ENCODE measurements at places on chromosomes 3 and 15. TPM values are rescaled to one million over a fixed set of nuclear protein-coding genes. Genes with fewer than 3 reads are reported as not detected.

FMN1 gene
- total RNA-seq, result 37.1 TPM

CSPG4 gene
- total RNA-seq, result 105 TPM

CYP1A1 gene
- total RNA-seq, result 65.0 TPM

RETNLB gene
- total RNA-seq, result not detected

SERF2 gene
- total RNA-seq, result 932 TPM

WDR93 gene
- 0.32 TPM for total RNA-seq

EID1 gene
- 84.5 TPM for total RNA-seq

FAM227B gene
- 0.71 TPM for total RNA-seq

POLQ gene
- total RNA-seq, result 0.51 TPM

EIF4G1 gene
- total RNA-seq, result 361 TPM

PLSCR5 gene
- total RNA-seq, result not detected

GPR62 gene
- not detected for total RNA-seq

DNA sequence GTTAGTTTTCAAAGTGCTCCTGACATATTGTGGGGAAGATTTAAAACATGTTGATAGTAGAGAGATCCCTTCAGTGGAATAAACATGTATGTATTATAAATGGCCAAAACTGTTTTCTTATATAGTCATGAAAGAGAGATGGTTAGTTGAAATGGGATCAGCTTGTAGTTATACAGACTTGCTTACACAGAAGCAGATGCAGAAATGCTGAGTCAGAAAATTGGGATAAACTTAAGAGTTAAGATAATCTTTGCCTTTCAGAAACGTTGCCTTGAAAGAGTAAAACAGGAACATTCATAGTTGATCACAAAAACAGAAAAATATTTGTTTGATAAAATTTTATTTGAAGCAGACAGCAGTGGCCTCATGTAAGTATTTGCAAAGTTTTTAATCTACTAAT is 433.2 kb upstream of the BCHE start:
- no peak for DNase-seq

GRCh38 chr15:56963126-56963525 is 44.7 kb downstream of the TCF12 start:
- no peak for DNase-seq

- DNase-seq, result no peak
Measured at GRCh38 chr3:127173516-127174166, 19.3 kb upstream of the PRR23E start.

DNA sequence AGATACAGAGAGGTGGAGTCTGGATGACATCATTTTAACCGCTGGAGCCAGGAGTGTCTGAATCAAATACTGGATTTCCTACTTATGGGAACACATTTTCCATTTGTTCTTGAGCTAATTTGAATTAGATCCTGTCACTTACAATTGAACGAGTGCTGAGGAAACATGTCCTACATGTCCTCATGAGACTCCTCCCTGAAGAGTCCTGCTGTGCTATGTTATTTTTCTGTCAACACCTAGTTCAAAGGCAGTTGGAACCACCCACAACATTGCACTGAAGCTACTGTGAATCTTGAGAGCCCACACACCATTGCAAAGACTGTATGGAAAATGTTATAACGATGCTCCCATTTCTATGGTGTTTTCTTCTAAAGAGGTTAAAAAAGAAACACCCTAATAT is 123.5 kb upstream of the CRBN start:
- DNase-seq, result no peak

GRCh38 chr3:171363202-171363601 is 97.0 kb downstream of the TNIK start:
- DNase-seq, result no peak

DNA sequence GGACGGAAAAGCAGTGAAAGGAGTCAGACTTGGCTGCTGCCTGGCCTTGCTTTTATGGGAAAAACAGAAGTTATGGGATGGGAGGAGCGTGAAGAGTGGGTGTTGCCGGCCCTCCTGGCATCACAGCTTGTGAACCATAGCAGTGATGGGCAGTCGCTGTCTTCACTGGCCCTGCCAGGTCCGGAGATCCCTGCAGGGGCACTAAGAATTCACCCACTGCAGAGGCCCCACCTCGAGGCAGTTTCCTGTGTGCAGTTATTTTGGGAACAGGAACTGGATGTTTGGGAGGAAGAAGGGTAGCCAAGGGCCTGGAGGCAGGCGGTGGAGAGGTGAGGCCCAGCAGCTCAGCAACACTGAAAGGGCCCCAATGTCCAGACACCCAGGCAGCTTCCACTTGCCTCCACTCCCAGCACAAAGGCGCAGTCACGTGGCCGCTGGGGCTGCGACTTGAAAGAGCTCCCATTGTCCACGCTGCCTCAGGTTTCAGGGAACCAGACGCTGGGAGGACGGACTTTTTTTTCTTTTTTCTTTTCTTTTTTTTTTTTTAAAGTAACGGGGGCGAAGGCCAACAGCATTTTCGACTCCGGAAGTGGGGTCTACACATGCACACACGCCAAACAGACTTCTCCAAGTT is 255.6 kb downstream of the ZNF621 start:
- DNase-seq, result no peak

- no peak for DNase-seq
Measured at GRCh38 chr3:105653868-105654267, 214.9 kb downstream of the CBLB start.

DNA sequence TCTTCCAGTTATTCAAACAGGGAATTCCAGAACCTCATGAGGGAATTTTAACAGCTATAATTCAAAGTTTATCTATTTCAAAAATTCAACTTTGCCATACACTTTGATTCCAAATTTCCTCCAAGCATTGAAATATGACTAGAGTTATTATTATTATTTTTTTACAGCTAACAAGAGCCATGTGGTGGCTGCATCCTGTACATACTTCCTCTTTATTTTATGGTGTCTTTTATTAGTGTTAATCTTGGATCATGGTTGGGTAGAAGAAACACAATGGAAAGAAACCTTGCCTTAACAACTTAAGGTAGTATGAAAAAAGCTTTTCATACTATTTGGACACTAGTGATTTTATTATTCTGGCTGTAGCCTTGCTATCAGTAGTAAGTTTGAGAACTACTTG is 52.7 kb downstream of the TFG start:
- no peak for DNase-seq

GRCh38 chr15:38504680-38505467 is 50.9 kb downstream of the FAM98B start:
- DNase-seq, result no peak

- no peak for DNase-seq
Measured at GRCh38 chr3:109569135-109569846, 231.9 kb upstream of the DPPA4 start.

DNA sequence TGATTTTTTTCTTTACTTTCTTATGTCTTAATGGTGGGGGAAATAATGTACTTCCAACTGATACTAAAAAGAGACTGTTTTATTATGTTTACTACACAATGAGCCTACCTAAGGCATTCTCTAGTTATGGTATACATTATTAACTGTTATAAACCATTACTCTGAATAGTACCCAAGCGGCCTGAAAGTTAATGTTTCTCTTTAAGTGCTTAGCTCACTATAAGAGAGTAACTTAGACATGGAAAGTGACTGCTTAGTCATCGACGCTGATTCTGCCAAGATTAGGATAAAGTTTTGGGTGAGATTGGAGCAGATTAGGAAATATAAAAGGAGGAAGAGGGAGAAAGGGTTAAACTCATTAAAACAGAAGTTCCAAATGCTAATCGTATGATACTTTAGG is 365.0 kb downstream of the NLGN1 start:
- DNase-seq, result no peak

- DNase-seq, result no peak
Measured at GRCh38 chr15:52217186-52217585, 26.0 kb upstream of the GNB5 start.

DNA sequence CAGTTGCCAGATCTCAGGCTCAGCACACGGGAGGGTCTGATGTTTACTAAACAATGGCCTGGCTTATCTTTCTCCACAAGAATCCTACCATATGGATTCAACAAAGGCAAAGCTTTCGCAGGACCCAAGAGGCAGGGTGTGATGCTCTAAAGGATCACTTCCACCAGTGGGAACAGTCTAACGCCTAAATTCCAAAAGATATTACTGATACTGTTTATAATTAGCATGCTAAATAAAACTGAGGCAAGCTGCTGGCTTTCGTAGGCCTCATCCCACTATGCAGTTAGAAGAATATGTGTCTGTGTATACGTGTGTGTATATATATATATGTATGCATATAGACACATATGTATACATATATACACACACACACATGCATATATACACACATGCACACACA is 22.3 kb downstream of the RORA start:
- no peak for DNase-seq

- no peak for DNase-seq
Measured at GRCh38 chr15:39191871-39192291, 389.0 kb upstream of the THBS1 start.

DNA sequence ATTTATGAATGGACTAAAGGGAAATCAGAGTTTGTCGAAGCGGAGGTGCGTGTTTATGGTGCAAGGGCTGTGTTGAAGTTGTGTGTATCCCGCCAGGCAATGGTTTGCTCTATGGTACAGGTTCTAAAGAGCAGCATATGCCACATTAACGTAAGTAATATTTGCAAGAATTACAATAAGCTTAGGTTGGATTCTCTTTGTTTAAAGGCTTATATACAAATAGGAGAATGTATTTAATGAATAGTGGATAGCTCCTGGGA is 800 bp downstream of the EPHA3 start:
- DNase-seq, result no peak

- no peak for DNase-seq
Measured at GRCh38 chr3:180749322-180749721, 70.0 kb upstream of the CCDC39 start.

DNA sequence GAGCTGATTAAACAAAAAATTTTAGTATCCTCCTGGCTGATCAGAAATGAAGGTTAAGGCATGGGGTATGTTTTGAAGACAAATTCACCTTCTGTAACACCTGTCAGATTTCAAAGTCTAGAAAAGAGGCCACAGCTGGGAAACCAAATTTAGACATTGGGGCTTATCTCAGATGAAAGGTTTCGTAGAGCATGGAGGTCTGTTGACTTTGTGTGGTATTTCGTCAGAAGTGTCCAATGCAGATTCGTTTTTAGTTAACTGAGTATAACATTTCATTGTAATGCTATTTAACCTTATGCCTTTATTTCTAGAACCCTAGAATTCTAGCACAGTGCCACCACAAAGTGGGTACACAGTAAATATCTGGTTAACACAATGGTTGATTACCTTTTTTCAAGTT is 61.7 kb downstream of the FNDC3B start:
- DNase-seq, result no peak

- DNase-seq, result no peak
Measured at GRCh38 chr15:37034835-37035748, 65.3 kb downstream of the MEIS2 start.

- DNase-seq, result no peak
Measured at GRCh38 chr15:66588537-66588936, 22.7 kb upstream of the LCTL start.

DNA sequence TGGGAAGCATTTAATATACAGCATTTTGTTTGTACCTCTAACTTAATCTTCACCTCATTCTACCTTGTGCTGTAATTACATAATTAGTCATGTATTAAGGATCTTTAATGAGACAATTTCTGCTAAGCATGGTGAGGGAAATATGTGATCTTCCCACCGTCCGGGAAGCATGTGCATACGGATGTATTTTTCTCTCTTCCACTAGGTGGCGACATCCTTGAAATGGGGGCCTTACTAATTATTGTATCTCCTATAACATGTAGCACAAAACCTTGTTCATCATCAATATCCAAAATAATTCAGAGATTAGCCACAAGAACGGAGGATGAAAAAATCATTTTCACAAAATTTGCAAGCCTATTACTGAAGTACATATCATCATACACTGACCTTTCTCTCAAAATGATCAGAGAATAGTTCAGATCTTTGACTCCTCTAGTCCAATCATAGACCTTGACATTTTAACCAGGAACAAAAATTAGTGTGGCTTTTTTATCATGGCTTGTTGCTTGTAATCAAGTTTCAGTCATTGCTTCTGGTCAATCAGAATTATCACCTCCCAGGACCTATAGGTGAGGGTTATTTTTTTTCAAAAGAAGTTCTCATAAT is 148.9 kb upstream of the GBE1 start:
- DNase-seq, result no peak

GRCh38 chr3:156635973-156636372 is 38.4 kb upstream of the TIPARP start:
- no peak for DNase-seq

- no peak for DNase-seq
Measured at GRCh38 chr3:24843955-24844354, 349.3 kb upstream of the THRB start.

DNA sequence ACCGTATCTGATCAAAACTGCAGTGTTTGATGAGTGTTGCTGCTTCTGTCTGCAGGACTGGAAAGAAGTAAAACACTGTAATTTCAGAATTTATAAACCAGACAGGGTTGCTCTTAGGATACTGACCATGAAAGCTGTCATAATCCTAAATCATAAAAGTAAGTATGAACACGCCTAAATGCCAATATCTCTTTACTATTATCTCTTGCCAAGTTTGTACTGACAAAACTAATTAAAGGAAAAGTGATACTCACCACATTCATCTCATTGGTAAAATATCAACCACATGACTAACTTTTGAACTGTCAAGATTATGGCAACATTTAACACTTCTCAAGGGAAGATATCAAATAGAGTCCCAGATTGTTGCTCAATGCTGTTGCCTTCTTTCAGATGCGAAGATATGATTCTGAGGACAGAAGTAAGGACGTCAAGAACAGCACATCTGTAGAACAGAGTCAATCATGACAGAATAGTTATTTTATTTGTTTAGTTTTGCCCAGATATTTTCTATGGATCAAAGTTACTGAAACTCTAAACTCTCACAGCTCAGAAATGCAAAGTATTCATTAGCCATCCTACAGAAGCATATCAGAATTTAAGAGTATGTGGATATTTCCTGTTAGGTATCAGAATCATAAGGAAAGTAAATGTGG is 61.4 kb upstream of the COL8A1 start:
- DNase-seq, result no peak

DNA sequence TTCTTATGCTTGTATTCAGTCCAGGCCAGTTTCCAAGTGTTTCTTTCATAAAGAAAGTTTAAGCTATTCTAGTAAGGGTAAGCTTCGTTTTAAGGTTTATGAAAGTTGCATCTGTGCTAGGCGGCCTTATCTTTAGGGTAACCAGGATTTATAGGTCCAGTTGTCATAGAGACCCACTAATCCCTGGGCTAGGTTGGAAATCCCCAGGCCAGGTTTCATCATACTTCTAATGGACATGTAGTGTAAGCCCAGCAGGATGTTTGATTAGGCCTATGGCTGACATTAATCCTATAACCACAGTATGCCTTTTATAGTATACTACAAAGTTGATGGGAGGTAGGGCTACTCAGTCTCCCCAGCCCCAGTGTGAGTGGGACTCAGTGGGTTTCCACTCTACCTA is 312.4 kb downstream of the CACNA2D3 start:
- no peak for DNase-seq

DNA sequence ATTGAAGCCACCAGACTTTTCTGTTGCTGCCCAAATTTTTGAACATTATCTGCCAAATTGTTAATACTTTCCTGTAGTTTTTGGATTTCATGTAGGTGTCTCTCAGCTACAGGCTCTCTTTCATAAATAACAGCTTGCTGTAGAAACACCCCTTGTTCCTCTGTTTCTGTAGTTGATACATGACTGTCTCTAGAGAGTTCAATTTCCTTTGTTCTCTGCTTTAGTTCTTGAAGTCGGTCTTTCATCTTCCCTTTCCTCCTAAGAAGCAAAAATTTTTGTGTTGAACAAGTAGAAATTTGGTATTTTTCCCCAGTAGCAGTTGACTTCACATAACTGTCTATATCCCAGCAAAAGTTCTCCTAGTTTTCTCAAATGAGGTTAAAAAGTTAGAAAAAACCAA is 13.4 kb downstream of the STX19 start:
- DNase-seq, result no peak

Data from mesenteric fat pad (tissue), 1 donor.